ENCODE measurements at places on chromosomes 1 and 21. TPM values are rescaled to one million over a fixed set of nuclear protein-coding genes. Genes with fewer than 3 reads are reported as not detected.

GRCh38 chr1:73475316-73475870, 722.6 kb downstream of the LRRIQ3 start:
- no peak overlapping the region for H3K4me3 ChIP-seq
- no peaks in the 10 kb centered on the region for H3K36me3 ChIP-seq
- no peak overlapping the region for H3K27ac ChIP-seq
- H3K27me3 ChIP-seq: no peaks in the 10 kb centered on the region
- DNase-seq: no peak
- no peaks in the 10 kb centered on the region for H3K4me1 ChIP-seq

- peaks cover 4% of the 10 kb centered on the region for H3K36me3 ChIP-seq
- H3K27ac ChIP-seq: no peak overlapping the region
- H3K27me3 ChIP-seq: peaks cover 27% of the 10 kb centered on the region
- H3K4me3 ChIP-seq: no peak overlapping the region
Measured at GRCh38 chr1:7199077-7199779, 414.0 kb downstream of the CAMTA1 start.

GRCh38 chr21:29332461-29333362, 34.0 kb downstream of the BACH1 start:
- no peaks in the 10 kb centered on the region for H3K27me3 ChIP-seq
- H3K4me3 ChIP-seq: no peak overlapping the region
- H3K36me3 ChIP-seq: peaks cover 31% of the 10 kb centered on the region
- peaks cover 46% of the 10 kb centered on the region for H3K4me1 ChIP-seq

GRCh38 chr1:242854466-242854865, 330.0 kb upstream of the PLD5 start:
- DNase-seq: no peak
- no peaks in the 10 kb centered on the region for H3K27me3 ChIP-seq
- H3K36me3 ChIP-seq: no peaks in the 10 kb centered on the region
- no peak overlapping the region for H3K4me3 ChIP-seq
- no peaks in the 10 kb centered on the region for H3K4me1 ChIP-seq

- peaks cover 11% of the 10 kb centered on the region for H3K27me3 ChIP-seq
- H3K4me3 ChIP-seq: no peak overlapping the region
- H3K4me1 ChIP-seq: peaks cover 3% of the 10 kb centered on the region
- no peaks in the 10 kb centered on the region for H3K36me3 ChIP-seq
- no peak overlapping the region for H3K27ac ChIP-seq
Measured at GRCh38 chr1:111054656-111055055, 85.2 kb downstream of the DRAM2 start.

DNA sequence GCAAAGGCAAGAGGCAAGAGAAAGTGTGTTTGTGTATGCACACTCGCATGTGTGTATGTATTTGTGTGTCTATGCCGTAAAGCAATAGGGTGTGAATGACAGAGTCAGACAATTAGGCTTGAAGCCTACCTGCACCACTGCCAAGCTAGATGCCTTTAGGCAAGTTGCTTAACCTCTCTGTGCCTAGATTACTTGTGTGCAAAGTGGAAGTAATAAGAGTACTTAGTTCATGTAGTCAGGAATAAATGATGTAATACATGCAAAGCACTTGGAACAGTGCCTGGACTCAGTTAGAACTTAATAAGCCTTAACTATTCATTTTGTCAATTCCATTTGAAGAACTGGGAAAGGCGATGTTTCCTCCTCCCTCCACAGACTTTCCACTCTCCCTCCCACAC, 31.7 kb downstream of the LAMB3 start:
- DNase-seq: no peak
- H3K27ac ChIP-seq: no peak overlapping the region
- H3K4me1 ChIP-seq: peaks cover 12% of the 10 kb centered on the region

DNA sequence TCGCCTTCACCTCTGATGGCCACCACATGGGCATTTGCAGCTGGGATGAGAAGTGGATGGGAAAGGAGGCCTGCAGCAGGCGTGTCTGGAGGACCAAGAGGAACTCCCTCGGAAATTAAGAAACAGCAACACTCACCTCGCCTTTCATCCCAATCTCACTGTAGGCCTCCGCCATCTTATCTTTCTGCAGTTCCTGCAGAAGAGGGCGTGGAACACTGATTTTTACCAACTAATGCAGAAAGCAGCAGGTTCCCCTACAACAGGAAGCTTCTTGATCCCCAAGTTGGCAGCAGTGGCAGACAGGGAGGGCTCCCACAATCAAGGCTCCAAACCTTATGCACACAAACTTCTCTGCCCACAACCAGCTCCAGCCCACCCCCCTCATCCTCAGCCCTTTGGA, 84.4 kb downstream of the CD247 start:
- no peak overlapping the region for H3K27ac ChIP-seq
- peaks cover 18% of the 10 kb centered on the region for H3K27me3 ChIP-seq
- H3K4me3 ChIP-seq: no peak overlapping the region
- DNase-seq: no peak
- peaks cover 2% of the 10 kb centered on the region for H3K4me1 ChIP-seq

GRCh38 chr21:44377922-44378645, 24.7 kb downstream of the TRPM2 start:
- H3K4me3 ChIP-seq: no peak overlapping the region
- H3K27ac ChIP-seq: no peak overlapping the region
- no peaks in the 10 kb centered on the region for H3K4me1 ChIP-seq
- no peaks in the 10 kb centered on the region for H3K36me3 ChIP-seq
- no peak for DNase-seq
- no peaks in the 10 kb centered on the region for H3K27me3 ChIP-seq

DNA sequence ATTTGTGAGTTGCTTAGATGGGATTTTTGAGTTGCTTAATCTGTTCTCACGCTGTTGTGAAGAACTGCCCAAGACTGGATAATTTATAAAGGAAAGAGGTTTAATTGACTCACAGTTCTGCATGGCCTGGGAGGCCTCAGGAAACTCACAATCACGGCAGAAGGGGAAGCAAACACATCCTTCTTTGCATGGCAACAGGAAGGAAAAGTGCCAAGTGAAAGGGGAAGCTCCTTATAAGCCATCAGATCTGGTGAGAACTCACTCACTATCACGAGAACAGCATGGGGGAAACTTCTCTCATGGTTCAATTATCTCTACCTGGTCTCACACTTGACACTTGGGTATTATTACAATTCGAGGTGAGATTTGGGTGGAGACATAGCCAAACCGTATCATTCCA, 10.3 kb downstream of the CLIC6 start:
- H3K27me3 ChIP-seq: peaks cover 64% of the 10 kb centered on the region
- H3K4me1 ChIP-seq: no peaks in the 10 kb centered on the region
- H3K4me3 ChIP-seq: no peak overlapping the region

DNA sequence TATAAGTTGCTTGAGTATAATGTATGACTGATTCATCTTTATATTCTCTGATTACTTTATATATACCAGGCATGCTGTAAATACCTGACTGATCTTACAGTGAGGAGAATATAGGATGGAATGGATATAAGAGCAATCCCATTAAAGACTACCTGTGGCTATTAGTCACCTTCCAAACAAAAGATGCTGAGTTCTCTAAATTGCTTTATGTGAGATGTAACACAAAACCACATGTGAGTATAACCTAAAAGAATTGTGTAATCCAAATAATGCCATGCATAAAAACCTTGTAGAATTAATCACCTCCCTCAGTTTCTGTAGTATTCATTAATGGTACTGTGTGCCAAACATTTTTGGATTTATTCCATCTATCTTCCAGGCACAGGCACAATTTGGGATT, 134.6 kb upstream of the LRRC7 start:
- H3K4me3 ChIP-seq: no peak overlapping the region
- no peak for DNase-seq
- no peaks in the 10 kb centered on the region for H3K36me3 ChIP-seq
- H3K27me3 ChIP-seq: peaks cover 7% of the 10 kb centered on the region

- H3K36me3 ChIP-seq: peaks cover 6% of the 10 kb centered on the region
- peaks cover 23% of the 10 kb centered on the region for H3K4me1 ChIP-seq
- DNase-seq: no peak
Measured at GRCh38 chr1:205272536-205272935, 44.8 kb downstream of the TMCC2 start.

- H3K27me3 ChIP-seq: no peaks in the 10 kb centered on the region
- no peak for DNase-seq
- H3K27ac ChIP-seq: no peak overlapping the region
- H3K4me1 ChIP-seq: peaks cover 3% of the 10 kb centered on the region
- no peaks in the 10 kb centered on the region for H3K36me3 ChIP-seq
Measured at GRCh38 chr1:80054129-80054528, 1047.6 kb upstream of the ADGRL4 start.

S100A3 gene
- total RNA-seq: 5.7 TPM

TRIM17 gene
- total RNA-seq: 1.8 TPM

ZNF593OS gene
- total RNA-seq: not detected

LCE2C gene
- total RNA-seq: not detected

PAQR6 gene
- 12.5 TPM for total RNA-seq

KLHDC9 gene
- total RNA-seq: 3.7 TPM

All from osteocyte (in vitro differentiated cells).